MV-4-11 (cell line): ENCODE measurements at places on chromosomes 12 and 14.
A peak's percentile ranks its signal among the peaks of the same experiment; 100 is the strongest.

GRCh38 chr12:103139876-103140275, 182.4 kb downstream of the ASCL1 start:
- DNase-seq, result no peak

DNA sequence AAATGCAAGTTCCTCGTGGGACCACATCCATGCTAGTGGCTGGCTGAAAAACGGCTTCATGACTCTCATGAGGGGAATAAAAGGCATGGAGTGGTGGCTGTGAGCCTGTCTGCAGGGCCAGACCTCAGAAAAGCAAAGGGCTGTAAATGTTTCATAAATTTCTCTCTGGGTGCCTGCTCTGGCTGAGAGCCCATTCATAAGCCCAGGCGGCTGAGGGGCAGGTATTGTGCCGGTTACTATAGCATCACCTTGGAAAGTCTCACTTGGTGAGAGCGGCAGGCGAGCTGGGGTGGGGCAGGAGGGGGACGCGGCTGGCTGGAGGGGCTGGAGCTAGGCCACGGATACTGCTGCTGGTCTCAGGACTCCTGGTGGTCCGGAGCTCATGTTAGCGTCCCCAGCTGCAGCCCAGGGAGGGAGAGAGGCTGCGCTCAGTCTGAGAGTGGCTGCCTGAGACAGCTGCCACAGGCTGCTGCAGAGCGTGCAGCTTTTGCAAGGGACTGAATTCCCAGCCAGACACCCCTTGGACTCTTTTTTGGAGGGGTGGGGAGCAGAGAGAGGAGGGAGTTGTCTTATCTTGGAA, at the start of gene SLC17A8:
SLC17A8 (plus strand) TSS at position 431 of the 580 bp plus-strand sequence. CDS start 318 bp downstream, outside the sequence.
- DNase-seq, result no peak

DNA sequence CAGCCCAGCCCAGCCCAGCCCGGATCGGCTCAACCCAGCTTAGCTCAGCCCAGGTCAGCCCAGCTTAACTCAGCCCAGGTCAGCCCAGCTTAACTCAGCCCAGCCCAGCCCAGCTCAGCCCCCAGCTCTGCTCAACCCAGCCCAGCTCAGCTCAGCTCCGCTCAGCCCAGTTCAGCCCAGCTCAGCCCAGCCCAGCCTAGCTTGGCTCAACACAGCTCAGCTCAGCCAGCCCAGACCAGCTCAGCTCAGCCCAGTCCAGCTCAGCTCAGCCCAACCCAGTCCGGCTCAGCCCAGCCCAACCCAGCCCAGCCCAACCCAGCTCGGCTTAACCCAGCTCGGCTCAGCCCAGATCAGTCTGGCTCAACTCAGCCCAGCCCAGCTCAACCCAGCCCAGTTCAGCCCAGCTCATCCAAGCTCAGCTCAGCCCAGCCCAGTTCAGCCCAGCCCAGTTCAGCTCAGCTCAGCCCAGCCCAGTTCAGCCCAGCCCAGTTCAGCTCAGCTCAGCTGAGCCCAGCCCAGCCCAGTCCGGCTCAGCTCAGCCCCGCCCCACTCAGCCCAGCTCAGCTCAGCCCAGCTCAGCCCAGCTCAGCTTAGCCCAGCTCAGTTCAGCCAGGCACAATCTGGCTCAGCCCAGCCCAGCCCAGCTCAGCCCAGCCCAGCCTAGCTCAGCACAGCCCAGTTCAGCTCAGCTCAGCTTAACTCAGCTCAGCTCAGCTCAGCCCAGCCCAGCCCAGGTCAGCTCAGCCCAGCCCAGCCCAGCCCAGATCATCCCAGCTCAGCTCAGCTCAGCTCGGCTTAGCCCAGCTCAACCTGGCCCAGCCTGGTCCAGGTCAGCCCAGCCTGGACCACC, 331.7 kb downstream of the TMEM121 start:
- DNase-seq, result no peak

GRCh38 chr14:60981633-60982455, 799 bp downstream of the SLC38A6 start:
- peak; percentile 8 for DNase-seq

- no peak for DNase-seq
Measured at GRCh38 chr14:103501041-103501870, 21.4 kb downstream of the CKB start.

- DNase-seq, result no peak
Measured at GRCh38 chr12:7289743-7290142, 14.1 kb upstream of the ACSM4 start.

GRCh38 chr14:30673071-30673470, 51.0 kb downstream of the SCFD1 start:
- no peak for DNase-seq

GRCh38 chr14:61646366-61647116, 48.8 kb upstream of the HIF1A start:
- DNase-seq, result no peak

- no peak for DNase-seq
Measured at GRCh38 chr12:14958361-14959125, 2.9 kb downstream of the ARHGDIB start.

GRCh38 chr12:11746024-11746771, 96.7 kb downstream of the ETV6 start:
- peak; percentile 97 for DNase-seq

DNA sequence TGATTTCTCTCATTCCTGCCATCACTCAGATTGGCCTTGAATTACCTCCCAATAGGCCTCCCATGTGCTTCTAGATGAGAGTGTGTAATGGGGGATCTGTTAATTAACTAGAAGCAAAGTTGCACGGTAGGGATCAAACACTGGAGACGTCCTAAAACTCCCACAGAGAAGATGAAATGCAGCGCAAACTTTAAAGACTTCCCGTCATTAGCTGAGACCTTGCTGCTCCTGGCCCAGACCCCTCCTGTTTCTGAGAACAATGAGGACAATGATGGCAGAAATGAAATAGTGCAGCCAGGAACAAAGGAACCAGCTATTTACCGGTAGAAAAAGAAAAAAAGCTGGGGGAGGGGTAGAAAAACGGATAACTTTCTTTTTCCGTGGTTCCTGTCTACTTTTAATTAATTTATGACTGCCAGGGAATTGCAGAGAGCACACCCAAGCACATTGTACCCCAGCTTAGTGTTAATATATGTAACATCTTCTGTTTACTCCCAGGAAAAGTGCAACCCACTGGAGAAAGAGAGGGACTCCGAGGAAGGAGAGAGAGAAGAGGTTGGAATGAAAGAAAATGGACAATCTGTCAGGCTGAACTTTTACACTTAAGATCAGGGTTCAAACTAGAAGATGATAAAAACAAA, 280.7 kb upstream of the SOX5 start:
- no peak for DNase-seq

- no peak for DNase-seq
Measured at GRCh38 chr14:75736845-75737485, 75.9 kb downstream of the TTLL5 start.

DNA sequence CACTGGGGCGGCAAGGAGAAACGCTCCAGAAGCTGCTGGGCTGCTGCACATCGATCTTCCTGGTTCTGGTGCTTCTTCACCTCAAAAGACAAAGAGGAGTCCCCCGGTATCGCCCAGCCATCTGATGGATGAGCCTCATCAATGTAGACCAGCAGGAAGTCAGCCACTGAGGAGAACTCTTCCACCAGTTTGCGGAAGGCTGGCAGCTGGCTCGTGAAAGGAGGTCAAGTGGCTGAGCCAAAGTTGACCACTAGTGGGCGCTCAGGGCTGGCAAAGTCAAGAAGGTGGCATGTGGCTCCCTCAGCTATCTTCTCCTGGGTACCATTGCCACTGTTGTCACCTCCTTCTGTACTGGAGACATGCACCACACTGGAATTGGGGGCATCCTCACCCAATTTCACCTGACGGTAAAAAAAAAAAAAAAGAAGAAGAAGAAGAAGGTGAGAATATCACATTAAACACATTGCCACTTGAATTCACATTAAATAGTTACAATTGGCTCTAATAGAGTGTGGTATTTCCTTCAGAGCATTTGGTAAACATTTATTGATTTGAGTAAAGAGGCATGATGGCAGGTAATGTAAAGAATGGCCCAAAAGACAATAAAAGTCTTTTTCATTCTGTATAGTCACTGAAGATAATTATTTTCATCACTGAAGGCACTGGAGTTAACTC, 8.3 kb downstream of the DIO2 start:
- DNase-seq, result peak; percentile 3

DNA sequence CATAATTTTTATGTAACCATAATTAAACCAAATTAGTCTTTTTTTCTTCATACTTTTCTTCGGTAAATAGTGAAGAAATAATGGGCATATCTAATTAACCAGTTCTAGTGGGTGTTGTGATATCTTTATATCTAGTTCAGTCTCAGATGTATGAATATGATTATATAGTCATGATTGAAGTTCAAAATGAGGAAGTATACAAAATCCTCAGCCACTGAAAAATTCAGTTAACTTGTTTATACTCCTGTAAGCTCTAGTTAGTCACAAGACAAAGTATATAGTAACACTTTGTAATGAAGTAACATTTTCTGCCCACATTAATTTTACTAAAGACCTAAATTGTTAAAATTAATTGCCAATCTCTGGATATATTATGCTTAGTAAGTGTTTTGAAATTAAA, 46.5 kb downstream of the CAND1 start:
- DNase-seq, result peak; percentile 26
